ENCODE measurements at places on chromosomes 2 and 18. TPM values are rescaled to one million over a fixed set of nuclear protein-coding genes. Genes with fewer than 3 reads are reported as not detected.

DNA sequence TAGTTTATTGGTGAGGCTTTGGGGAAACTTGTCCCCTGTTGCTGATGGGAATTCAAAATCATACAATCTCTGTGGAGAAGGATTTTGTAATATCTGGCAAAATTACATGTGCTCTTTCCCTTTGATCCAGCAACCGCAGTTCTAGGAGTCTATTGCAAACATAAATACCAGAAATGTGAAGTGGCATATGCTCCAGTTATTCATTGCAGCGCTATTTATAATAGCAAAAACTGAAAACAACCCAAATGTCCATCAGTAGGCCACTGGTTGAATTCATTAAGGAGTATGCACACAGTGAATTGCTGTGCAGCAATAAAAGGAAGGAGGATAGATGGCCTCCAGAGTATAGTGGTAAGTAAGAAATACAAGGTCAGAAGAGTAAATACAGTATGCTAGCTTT is 76.5 kb downstream of the HNRNPLL start:
- DNase-seq = peak; percentile 58

DNA sequence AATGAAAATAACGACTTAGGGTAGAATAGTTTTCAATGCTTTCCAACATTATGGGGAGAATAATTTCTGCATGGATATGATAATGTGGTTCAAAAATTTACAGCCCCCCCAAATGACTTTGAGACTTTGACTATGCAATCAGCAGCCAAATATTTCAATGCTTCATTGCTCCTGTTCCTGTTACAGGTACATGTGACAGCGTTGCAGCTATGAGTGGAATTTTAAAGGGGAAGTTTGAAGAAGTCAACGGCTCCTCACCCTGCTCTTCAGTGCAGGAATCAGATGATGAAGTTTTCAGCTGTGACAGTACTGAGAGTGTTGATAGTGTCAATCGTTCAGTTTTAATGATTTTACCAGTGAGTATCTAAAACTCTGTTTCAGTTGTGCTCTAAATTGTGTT is 25.1 kb downstream of the CSRNP3 start:
- no peak for DNase-seq

- DNase-seq = no peak
These were observed 98.4 kb upstream of the SIX3 start for GRCh38 chr2:44843086-44843485.

DNA sequence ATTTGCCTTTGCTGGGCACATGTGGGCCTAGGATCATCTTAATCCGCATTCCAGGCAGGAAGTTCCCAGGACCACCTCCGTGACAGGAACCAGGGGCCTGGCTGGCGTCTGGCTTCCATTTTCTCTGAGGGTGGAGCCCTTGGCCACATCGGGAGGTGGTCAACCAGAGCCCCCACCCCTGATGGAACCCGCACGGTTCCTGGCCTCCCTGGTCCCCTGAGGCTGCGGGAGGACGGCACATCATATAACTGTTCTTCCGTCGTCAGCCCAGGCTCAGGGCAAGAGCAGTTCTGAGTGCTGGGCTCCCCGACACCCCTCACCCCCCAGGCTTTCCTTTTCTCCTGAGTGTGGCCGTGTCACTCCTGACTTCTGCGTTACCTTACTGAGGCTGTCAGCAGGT is 13.5 kb downstream of the ESPNL start:
- DNase-seq = no peak

ABCG5 gene
- not detected for total RNA-seq

SPC25 gene
- 3.5 TPM for total RNA-seq

NOP58 gene
- total RNA-seq = 212 TPM

SLC19A3 gene
- total RNA-seq = not detected
